ENCODE measurements at places on chromosomes 7 and 10.

GRCh38 chr10:49360271-49361177 lies 35.4 kb downstream of the DRGX start:
- no peak for DNase-seq

DNA sequence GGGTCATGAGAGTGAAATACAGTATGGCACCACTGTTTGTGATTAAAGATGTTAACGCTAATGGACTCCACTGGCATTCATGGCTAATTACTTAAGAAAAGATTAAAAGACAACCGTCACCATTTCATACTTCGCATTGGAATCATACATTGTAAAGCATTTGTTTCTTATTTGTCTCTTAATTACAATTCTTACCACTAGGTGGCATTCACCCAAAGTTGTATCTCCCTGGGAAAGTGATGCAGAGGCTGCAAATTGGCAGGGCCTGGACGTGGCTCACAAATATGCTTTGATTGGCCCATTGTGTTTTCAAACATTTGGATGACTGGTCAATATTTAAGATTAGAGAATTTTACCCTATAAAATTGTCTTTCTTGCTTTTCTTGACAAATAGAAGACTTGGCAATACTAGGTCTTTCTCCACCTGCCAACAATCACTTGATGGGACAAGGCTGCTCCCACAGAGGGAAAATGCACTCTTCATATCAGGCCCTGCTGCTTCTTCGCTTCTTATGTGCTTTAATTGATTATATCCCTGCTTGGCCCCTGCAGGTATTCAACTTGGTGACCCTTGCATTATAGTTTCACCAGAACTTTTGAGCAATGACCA lies 72.1 kb upstream of the STARD3NL start:
- DNase-seq: peak; percentile 49

- no peak for DNase-seq
Measured at GRCh38 chr7:24864214-24864817, 107.1 kb upstream of the GSDME start.

GRCh38 chr10:116007256-116007891 lies 265.6 kb downstream of the GFRA1 start:
- DNase-seq: no peak

DNA sequence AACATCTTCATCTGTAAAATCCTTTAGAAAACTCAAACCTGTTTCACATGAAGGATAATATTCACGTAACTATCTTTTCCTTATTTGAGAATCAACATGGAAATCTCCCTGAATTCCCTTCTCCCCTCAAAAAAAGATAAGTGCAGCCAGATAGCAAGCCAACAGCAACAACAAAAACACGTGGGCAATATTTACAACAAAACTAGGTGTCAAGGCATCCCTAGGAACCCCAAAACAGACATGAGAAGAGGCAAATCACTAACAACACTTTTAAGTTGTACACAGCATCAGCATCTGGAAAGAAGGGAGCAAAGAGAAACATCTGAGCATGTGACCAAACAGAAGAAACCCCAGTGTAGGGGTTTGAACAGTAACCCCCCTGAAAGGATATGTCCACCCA lies 12.2 kb downstream of the ARHGAP21 start:
- DNase-seq: no peak

DNA sequence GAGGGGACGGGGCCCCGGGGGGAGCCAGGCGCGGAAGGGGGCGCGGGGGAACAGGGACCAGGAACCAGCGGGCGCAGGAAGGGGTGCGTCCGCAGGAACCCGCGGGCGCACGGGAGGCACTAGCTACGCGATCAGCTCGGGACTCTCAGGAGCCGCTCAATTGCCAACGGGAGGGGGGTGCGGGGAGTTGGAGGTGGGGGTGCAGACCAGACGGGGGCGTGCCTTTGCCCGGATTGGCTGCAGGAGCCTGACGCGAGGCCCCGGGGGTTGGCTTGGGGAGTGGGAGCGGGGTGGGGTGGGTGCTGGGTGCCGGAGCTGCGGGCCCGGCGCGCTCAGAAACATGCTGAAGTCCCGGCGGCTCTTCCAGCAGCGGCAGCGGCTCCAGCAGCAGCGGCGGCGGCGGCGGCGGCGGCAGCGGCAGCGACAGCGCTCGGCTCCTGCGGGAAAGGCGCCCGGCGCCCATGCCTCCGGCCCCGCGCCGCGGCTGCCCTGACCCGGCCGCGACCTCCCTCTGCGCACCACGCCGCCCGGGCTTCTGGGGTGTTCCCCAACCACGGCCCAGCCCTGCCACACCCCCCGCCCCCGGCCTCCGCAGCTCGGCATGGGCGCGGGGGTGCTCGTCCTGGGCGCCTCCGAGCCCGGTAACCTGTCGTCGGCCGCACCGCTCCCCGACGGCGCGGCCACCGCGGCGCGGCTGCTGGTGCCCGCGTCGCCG lies at the start of gene ADRB1:
TSS of gene ADRB1 (plus strand) at position 335 of the 715 bp plus-strand sequence. CDS start at position 602, 267 bp downstream.
- DNase-seq: peak; percentile 96

DNA sequence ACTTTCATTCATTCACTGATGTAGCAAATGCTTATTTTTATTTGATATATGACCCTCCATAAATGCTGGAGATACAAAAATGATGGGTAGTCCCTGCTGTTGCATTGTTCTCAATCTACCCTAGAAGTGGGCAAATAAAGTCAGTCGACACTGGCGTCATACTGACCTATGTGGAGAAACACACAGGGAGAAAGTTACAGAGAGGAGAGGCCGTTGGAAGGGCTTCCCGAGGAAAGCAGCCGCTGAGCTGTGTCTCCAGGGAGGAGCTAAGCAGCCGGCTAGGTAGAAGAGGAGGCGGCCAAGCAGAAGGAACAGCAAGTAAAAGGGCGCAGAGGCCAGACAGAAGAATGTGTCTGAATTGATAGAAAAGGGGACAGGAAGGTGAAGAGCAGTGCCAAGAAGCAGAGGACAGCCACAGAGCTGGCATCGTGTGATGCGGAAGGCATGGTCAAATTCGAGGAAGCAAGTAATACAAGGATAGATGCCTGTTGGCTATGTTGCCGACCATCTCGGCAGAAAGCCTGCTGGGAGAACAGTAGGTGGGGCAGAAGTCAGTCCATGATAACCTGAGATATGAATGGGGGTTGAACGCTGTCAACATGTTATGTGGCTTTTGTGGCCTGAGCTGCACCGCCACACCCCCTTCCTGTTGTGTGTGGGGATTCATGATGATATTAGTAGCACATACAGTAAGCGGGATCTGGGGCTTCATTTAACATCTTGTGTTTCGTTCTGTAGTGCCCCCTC lies 25.9 kb downstream of the ST8SIA6 start:
- peak; percentile 21 for DNase-seq

GRCh38 chr7:74027683-74028320 lies at the start of gene ELN:
Gene ELN, plus strand, starts transcription at chr7:74028173. Its CDS starts 15 bp downstream, at chr7:74028188.
- peak; percentile 48 for DNase-seq

- DNase-seq: no peak
Measured at GRCh38 chr7:6182993-6183392, 89.4 kb downstream of the CYTH3 start.

- no peak for DNase-seq
Measured at GRCh38 chr7:155649588-155649987, 5.1 kb downstream of the RBM33 start.

DNA sequence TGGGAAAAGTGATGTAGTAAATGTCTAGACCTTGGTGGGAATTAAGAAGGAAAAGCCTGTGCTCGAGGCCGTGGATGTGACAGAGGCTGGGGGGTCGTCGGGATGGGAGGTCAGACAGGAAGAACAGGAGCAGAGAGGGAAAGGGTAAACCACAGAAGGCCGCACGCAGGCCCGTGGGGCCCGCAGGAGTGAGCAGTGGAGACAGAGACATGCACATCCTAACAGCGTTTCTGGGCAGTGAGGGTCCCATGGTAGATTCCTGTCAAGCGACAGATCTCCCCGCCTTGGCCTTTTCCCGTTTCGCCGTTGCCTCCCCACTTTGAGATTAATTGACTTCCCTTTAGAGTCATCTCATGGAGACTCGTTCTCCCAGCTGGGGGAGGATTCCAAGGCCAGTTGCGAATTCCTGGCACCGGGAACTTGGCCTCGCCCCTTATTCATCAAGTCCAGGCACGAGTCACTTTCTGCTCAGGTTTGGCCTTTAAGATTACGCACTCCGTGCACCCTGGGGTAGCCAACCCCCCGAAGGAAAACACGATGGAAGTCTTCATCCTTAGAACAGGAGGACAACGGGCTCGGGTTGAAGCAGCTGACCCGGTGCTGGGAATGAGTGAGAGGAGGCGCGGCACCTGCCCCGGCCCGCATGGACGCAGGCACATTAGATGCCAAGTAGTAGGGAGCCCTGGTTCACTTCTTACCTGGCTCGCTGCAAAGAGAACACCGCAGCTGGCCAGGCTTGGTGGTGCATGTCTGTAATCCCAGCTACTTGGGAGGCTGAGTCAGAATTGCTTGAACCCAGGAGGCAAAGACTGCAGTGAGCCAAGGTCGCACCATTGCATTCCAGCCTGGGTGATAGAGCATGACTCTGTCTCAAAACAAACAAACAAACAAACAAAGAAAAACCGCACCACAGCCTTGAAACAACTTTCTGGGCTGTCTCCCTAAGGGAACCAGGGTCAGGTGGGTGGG lies 315.2 kb upstream of the SHH start:
- no peak for DNase-seq

DNA sequence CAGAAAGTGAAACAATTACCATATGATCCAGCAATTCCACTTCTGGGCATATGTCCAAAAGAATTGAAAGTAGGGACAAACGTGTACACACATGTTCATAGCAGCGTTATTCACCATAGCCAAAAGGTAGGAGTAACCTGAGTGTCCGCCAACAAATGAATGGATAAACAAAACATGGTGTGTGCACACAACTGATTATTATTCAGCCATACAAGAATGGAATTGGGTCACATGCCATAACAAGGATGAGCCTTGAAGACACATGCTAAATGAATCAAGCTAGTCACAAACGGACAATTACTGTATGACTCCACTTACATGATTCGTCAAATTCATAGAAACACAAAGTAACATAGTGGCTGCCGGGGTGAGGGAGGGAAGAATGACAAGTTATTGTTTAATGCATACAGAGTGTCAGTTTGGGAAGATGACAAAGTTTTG lies 4.1 kb upstream of the OIT3 start:
- DNase-seq: peak; percentile 54

- peak; percentile 41 for DNase-seq
Measured at GRCh38 chr7:43199371-43200160, 87.1 kb downstream of the HECW1 start.

DNA sequence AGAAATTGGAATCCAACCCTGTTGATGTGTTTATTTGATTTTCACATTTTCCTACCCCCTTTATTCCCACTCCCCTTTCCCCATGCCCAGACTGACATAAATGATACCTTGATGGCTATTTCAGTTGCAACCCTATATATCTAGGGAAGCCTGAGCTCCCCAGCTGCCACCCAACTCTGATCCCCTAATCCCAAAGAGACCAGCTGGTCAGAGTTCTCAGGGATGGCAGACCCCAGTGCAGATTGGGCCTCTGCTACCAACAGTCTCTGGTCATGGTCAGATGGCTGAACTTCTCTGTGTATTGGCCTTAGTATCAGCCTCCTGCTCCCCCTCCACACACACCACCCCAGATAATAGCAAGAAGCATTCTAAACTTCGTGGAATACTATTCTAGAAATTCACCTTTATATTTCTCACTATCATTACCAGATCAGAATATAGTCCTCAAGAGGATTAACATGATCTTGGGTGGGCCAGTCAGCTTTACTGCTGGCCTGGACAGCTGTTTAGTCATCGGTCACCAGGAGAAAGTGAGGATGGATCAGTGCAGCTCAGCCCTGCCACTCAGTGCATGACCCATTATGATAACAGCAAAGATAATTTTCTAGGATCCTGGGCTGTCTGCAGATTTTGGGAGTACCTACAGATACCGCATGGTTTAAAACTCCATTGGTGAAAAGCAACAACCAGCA lies 24.5 kb upstream of the BTRC start:
- no peak for DNase-seq

DNA sequence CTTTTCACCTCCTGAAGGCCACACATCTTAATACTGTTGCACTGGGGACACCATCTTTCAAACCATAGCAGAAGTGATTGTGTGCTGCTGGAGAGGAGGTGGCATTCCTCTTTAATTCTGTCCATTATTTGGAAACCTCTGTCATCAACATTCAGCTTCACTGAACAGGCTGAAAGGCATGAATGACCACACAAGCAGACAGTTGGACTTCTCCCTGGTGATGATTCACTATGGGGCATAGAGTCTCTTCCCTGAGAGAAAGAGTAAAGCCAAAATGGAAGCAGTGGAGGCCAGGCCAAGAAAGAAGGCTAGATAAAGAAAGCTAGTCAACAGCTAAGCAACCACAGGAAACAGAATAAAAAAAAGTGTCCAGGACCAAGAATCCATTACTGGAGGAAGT lies 113.1 kb upstream of the VSTM2A start:
- no peak for DNase-seq
